ENCODE measurements at places on chromosomes 11 and 22. TPM values are rescaled to one million over a fixed set of nuclear protein-coding genes. Genes with fewer than 3 reads are reported as not detected.

GRCh38 chr11:131904756-131905155, 534.3 kb downstream of the NTM start:
- DNase-seq = no peak

GRCh38 chr11:129416080-129416820, 40.6 kb downstream of the BARX2 start:
- DNase-seq = no peak

GRCh38 chr11:63761931-63762653, 6.5 kb downstream of the ZFTA start:
- DNase-seq = no peak

- no peak for DNase-seq
Observed at GRCh38 chr11:27354359-27354965, 8.6 kb downstream of the CCDC34 start.

DNA sequence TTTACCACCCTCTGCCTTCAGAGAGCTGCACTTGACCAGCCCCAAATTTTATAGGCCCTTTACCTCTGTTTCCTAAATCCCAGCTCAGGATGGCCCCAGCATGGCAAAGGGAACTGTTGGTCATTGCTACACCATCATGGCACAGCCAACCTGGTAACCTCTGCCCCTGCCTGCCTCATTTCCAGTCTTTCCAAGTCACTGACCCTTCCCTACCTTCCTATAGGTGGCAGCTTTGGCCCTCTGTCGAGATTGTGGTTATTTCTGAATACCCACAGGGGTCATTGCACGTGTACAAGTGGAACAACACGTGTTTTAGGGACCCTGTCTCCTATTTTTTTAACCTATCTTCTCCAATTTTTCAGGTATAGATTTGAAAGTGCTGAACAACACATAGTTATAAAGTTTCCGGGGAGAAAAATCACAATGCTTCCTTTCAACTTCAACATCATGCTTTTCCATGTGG, 2.8 kb downstream of the GALNT18 start:
- DNase-seq = no peak

DNA sequence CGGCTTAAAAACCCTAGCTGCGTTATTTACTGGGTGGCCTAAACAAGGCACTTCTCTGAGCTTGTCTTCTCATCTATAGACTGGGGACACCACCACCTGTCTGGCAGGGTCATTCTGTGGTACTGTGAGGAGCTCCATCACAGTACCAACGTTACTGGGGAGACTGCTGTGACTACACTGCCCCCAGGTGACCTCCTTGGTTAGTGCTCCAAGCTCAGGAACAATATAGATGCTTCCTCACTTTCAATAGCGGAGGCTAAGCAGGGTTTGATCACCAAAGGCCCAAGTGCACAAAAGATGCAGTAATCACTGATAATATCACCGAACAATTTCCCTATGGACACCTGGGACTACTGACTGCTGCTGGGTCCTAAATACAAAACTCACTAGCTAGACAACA, 18.8 kb downstream of the PRPF19 start:
- peak; percentile 70 for DNase-seq

- peak; percentile 33 for DNase-seq
Observed at GRCh38 chr11:71252770-71253730, 673 bp upstream of the SHANK2 start.

- DNase-seq = no peak
Observed at GRCh38 chr11:57896361-57897145, 127.1 kb upstream of the OR9Q1 start.

- no peak for DNase-seq
Observed at GRCh38 chr11:115544422-115544948, 40.3 kb upstream of the CADM1 start.

- peak; percentile 100 for DNase-seq
Observed at GRCh38 chr11:3797329-3798090, at the start of gene NUP98. Gene NUP98, minus strand, starts transcription at chr11:3797554. Its CDS starts 15,437 bp downstream, at chr11:3782117.

DNA sequence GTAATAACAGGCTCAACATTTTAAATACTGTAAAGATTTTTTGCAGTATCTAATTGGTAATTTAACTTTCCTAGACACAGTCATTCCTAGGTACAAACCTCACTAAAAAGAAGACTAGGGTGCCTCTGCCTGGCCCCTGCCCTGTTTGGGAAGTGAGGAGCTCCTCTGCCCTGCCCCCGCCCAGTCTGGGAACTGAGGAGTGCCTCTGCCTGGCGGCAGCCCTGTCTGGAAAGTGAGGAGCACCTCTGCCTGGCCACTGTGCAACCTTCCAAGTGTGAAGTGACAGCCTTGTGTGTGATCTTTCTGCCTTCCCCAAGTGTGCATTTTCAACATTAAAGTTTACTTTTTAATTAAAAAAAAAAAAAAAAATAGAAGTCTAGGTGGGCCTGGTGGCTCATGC, 4.2 kb downstream of the CHORDC1 start:
- no peak for DNase-seq

GRCh38 chr11:61369372-61370348, 7.5 kb downstream of the TMEM138 start:
- peak; percentile 83 for DNase-seq

CSF2RB gene
- 2.6 TPM for total RNA-seq

KIAA1671 gene
- total RNA-seq = 24.4 TPM

IL18 gene
- 7.9 TPM for total RNA-seq

PLAAT2 gene
- total RNA-seq = 1.2 TPM
